ENCODE measurements at places on chromosomes 4 and X.

GRCh38 chrX:132489578-132490419 lies 961 bp upstream of the MBNL3 start:
- peak; percentile 34 for DNase-seq

- no peak for DNase-seq
Measured at GRCh38 chrX:100976211-100976610, 6.7 kb downstream of the ARL13A start.

- peak; percentile 4 for DNase-seq
Measured at GRCh38 chr4:157172011-157172410, 48.5 kb upstream of the GRIA2 start.

DNA sequence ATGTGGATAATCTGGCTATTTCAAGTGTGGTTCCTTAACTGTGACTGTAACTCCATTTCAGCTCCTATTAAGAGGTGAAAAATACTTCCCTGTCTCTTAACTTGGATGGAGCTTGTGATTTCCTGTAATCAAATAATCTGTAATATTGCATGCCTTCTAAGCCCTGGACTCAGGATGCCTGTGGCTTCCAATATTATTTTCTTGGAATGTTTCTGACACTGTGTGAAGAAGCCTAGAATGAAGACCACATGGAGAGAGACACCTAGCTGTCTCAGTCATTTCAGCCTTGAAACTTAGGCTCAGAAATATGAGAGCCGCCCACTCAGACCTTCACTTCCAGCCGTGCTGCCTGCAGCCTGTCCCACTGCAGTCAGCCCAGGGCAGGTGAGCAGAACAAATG lies 544.3 kb downstream of the TRIML1 start:
- DNase-seq, result no peak

DNA sequence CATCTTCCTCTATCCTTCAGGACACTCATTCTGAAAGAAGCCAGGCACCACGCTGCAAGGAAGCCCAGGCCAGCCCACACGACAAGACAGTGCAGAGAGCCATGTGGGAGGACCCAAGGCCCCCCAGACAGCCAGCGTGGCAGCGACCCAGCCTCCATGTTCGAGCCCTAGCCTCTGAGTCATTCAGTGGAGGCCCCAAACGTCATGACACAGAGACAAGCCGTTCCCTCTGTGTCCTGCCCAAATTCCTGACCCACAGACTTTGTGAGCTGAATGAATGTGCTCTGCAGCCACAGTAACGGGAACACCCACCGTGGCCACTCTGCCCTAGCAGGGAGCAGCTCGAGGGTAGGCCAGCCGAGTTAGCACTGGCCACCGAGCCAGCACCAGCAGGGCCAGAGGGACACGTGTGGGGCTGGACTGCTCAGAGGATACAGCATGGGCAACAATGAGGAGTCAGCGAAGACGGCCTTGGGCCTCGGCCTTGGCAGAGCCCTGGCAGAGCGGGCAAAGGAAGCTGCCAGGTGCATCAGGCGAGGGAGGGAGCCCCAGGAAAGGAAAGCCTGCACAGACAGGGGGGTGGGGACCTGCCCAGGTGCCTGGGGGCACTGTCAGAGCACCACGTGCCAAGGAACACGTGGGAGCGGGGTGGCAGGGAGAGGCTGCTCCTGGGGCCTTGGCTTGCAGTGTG lies 8.6 kb downstream of the BLOC1S4 start:
- peak; percentile 38 for DNase-seq
